ENCODE measurements at places on chromosomes 16 and 17. TPM values are rescaled to one million over a fixed set of nuclear protein-coding genes. Genes with fewer than 3 reads are reported as not detected.

DNA sequence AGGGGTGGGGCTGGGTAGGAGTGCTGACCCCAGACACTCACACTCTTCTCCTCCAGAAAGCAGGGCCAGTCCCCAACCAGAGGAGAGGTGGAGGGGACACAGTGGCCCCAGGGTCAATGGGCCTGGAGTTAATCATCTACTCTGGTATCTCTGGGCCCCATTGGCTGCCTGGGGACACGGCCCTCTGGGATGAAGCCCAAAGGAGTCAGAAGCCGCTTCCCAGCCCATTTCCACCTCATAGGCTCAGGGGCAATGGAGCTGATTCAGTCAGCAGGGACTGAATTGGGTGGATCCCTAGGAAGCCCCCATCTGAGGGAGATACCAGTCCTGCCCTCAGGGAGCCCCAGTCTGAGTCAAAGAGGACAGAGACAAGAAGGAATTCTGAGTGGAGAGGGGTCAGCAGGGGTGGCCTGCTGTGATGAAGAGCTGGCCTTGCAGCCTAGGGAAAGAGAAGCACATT is 2.9 kb upstream of the NAGS start:
- DNase-seq: no peak

GRCh38 chr16:47872225-47872624 is 283.6 kb downstream of the ABCC12 start:
- no peak for DNase-seq

DNA sequence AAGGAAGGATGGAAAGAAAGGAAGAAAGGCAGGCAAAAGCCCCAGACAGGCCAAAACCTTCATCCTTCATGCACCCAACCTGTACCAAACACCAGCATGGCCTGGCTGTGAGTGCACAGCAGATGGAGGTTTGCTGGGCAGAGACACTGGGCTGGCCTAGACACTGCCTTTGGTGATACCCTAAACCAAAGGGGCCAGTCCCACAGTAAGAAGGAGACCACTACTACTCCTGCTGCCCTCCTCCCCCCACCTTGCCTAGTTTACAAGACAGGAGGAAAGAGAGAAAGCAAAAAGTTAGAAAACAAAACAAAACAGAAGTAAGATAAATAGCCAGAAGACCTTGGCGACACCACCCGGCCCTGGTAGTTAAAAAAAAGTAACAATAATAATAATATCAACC is 19.1 kb downstream of the QPRT start:
- DNase-seq: no peak

DNA sequence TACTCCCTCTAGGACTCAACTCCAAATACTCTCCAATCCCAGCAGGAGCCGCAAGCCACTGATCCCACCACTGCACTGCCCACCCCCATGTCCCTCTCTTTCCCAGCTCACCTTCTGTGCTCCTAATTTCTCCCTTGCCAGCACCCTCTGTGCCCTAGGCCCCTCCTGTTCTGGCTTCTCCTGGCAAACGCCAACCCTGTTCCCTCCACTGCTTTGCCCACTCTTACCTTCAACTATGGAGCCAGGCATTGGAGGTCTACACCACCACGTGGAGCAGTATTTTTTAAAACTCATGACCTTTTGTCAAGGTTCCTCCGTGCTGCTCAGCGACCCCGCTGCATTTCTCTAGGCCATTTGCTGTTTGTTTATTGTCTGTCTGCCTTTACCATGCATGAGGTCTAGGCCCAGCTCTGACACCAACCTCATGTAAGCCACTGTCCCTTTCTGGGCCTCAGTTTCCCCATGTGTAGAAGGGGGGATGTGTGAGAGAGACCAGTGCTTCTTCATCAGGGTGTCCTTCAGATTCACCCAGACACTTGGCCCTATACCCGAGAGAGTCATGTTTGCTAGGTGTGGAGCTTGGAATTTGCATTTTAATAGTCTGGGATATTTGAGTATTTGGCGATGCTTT is 4.6 kb downstream of the CCDC102A start:
- DNase-seq: peak; percentile 31

GRCh38 chr16:14529010-14529669 is 100.9 kb downstream of the PARN start:
- DNase-seq: peak; percentile 87

DNA sequence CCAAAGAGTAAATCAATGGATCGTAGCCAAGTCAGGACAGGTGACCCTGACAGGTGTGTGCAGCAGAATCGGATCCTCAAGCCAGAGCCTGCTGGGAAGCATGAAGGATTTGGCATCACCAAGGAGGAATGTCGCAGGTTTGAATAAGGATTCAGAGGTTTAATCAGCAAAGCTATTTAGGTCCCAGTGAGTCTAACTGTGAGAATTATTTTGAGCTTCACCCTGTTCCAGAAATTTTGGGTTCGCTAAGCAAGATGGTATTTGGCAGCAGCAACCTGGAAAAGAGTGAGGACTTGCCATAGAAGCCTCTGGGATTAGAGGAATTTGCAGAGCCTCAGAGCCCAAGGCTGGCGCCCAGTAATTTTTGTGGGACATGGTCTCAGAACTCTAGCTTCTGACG is 173.0 kb downstream of the CCDC182 start:
- DNase-seq: no peak

DNA sequence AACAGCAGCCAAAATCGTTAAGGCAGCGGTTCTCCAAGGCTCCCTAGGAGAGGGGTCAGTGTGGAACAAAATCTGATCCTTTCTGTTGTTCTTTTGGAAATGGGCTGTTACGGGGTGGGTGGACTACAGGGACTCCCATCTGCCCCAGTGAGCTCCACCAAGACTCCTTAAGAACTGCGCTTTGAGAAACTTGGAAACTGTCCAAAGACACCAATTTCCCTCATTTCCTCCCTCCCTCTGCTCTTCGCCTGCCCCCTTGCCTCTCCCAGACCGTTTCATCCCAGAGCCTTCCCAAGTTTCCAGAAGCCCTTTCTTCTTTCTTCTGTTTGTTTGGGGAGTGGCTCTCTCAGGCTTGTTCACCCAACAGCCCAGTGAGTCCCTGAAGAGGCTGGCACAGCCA is 205.4 kb downstream of the COPRS start:
- DNase-seq: no peak

DNA sequence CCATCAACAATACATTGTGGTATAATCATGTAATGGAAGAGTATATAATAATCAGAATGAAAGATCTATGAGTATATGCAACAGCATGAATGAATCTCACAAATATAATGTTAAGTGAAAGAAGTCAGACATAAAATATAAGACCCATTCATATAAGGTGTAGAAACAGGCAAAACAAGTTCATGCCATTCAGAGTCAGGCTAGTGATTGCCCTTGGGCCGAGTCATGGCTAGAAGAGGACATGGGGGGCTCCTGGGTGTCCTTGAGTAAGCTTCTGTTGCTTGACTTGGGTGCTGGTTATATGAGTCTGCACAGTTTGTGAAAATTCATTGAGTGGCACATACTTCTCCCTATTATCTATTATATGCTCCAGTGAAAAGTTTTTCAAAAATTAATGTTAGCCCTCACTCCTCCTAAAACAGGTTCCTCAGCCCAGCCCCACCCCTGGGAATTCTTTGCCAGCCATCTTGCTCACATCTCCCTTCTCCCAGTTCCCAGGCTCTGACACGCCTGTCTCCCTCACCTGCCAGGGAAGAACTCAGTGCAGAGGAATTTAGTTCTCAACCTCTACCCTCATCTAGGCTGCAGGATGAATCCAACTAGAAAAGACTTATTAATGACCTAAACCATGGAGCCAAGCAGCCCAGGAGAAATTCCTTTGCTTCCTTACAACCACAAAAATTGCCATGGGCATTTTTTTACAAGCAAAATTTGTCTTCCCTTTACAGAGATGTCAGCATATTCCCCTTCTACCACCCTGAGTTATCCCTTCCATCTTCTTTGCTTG is 52.4 kb upstream of the NFAT5 start:
- DNase-seq: peak; percentile 58

GRCh38 chr17:62852195-62852594 is 44.1 kb upstream of the MARCHF10 start:
- DNase-seq: peak; percentile 22

DNA sequence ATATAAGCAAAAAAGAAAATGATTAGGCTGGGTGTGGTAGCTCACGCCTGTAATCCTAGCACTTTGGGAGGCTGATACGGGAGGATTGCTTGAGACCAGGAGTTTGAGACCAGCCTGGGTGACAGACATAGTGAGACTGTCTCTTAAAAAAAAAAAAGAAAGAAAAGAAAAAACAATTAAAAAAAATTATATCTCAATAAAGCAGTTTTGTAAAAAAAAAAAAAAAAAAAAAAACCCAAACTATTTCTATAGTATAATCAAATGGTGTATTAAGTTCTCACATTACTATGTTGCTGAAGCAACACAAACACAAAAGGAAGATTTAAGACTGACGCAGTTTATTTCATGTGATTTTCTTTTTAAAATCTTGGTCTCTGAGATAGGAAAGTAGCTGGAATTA is 140.5 kb downstream of the TRIM37 start:
- DNase-seq: no peak

- peak; percentile 93 for DNase-seq
Measured at GRCh38 chr17:34254651-34255380, at the start of gene CCL2. TSS of gene CCL2 (plus strand) at chr17:34255285. CDS start at chr17:34255350, 65 bp downstream.

GRCh38 chr17:45135978-45136791 is 698 bp downstream of the ACBD4 start:
- no peak for DNase-seq

- DNase-seq: peak; percentile 86
Measured at GRCh38 chr17:79841369-79842135, 2.3 kb upstream of the CBX4 start.

GRCh38 chr17:19771971-19772630 is 24.0 kb upstream of the ALDH3A1 start:
- DNase-seq: no peak

DNA sequence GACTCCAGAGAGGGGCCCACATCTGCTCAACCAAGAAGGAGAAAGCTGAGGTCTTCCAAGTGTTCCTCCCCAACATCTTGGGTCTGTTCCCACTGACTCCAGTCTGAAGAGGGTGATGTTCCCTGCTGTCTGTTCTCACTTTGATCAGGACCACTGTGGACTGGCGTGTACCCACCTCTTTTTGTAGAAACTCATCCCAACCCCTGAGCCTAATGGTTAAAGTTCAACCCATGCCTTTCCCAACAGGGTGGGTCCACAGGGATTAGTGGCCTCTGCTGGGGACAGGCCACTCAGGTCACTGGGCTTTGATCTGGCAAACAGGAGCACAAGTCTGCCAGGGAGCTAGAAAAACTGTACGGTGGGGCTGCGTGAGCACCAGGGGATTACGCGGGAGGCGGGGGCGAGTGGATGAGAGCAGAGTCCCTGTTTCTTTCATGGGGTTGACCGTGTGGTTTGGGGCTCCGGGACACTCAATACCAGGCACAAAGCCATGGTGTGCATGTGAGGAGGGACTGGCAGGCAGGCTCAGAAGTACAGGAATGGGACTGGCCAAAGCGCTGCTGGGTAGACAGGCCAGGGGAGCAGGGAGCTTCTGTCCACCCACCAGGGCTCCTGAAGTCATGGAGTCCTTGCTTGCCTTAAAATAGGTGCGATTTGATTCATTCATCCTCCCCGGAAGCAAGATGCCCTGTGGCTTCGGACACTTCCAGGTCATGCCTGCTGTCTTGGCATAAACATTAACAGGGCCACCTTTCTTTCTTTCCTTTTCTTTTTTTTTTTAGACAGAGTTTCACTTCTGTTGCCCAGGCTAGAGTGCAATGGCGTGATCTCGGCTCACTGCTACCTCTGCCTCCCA is at the start of gene CA5A:
Gene CA5A (minus strand): TSS at position 155 of the 856 bp plus-strand sequence. CDS start 79 bp downstream, at position 76.
- DNase-seq: no peak

DNA sequence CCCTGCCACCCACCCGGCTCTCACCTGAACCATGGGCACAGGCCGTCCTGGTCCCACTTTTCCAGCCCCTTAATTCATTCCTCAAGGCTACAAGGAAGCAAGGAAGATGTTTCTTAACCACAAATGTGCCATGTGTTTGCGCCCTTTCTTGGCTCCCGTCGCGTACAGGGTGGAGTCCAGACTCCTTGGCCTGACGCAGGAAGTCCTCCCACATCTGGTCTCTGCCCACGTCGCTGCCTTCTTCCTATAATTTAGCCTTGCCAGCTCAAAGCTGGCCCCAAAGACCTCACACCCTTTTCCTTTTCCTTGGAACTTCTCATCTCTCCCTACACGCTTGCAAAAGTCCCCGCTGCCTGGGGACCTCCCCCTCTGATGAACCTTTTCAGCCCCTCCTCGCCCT is 38.8 kb upstream of the BHLHA9 start:
- no peak for DNase-seq

DNA sequence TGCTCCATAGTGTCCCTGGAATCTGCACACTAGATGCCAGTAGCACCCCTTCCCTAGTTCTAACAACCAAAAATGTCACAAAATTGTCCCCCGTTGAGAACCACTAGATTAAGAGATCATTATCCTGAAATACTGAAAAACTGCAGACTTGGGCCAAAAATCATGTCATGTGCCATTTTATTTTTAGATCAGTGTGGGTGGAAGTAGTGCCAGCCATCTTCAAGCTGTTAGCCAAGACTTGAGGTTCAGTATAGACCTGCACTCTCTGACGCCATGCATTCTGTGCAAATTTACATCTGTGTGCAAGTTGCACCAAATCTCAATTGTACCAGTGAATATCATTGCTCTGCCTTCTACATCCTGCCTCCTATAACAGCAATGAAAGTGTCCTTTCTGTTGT is 31.5 kb upstream of the NOL11 start:
- DNase-seq: no peak

- no peak for DNase-seq
Measured at GRCh38 chr16:57140931-57141668, 44.7 kb downstream of the PSME3IP1 start.

GRCh38 chr16:76946879-76947278 is 244.1 kb upstream of the MON1B start:
- no peak for DNase-seq

GRCh38 chr16:87240211-87241136 is 76.7 kb downstream of the C16orf95 start:
- no peak for DNase-seq

GRCh38 chr16:75304521-75305363 is 53.3 kb upstream of the BCAR1 start:
- no peak for DNase-seq

GRCh38 chr16:81466356-81466980 is 21.9 kb downstream of the CMIP start:
- DNase-seq: no peak

- DNase-seq: no peak
Measured at GRCh38 chr16:12551530-12551929, 252.2 kb downstream of the CPPED1 start.

GRCh38 chr16:89292443-89293078 is 75.1 kb downstream of the ZNF778 start:
- DNase-seq: peak; percentile 75

GRCh38 chr17:82436601-82437324 is 13.8 kb downstream of the CYBC1 start:
- peak; percentile 45 for DNase-seq

GRCh38 chr16:73209190-73209589 is 161.3 kb upstream of the ZFHX3 start:
- DNase-seq: no peak

- peak; percentile 66 for DNase-seq
Measured at GRCh38 chr17:59561042-59561441, 4.4 kb upstream of the DHX40 start.

PYY gene
- 0.99 TPM for total RNA-seq

HS3ST3A1 gene
- total RNA-seq: 1.9 TPM

FBXW10B gene
- not detected for total RNA-seq

PTGES3L gene
- 6.2 TPM for total RNA-seq

TBC1D3B gene
- total RNA-seq: 14.5 TPM

ADPRM gene
- 5.9 TPM for total RNA-seq

CES3 gene
- total RNA-seq: 2.7 TPM

CCDC47 gene
- 60.0 TPM for total RNA-seq

DOC2A gene
- 5.8 TPM for total RNA-seq

CCL4 gene
- total RNA-seq: not detected

Data from endodermal cell (in vitro differentiated cells).